ENCODE measurements at places on chromosomes 1 and 21.

DNA sequence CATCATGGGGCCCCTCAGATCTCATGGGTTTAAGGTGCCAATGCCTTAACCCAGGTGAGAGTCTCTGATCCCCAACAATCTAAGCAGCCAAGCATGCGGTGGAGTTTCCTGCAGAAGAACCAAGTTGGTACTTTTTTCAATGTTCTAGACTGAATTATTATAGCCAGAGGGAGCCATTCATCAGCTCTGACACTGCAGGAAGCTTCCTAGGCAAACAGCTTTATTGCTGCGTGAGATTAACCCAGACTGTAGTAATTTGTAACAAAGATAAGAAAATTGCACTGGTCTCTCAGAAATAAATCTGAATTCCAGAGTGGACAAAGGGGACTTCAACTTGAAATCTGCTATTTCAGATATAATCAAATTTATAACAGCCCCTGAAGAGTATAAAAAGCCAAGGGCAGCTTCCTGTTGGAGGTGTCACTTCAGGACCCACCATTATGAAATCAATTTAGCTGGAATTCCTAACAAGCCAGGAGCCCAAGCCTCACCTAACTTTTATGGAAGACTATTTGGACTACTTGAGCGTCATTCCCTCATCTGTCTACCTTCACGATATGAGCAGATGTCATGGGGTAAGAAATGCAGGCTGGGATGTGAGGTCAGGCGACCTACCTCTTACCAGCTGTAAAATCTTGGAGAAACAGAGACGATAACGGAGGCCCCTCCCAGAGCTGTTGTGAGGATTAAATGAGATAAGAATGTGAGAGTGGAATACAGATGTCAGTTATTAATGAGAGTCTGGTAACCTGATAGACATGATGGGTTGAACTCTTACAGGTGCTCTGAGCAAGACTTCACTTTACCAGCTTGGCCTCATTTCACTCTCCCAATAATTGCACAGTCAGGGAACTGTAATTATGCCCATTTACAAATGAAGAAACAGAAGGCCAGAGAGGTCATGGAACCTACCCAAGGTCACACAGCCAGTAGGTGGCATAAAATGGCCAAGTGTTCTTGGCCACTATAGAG is 135.1 kb downstream of the RRAGC start:
- no peak for DNase-seq

DNA sequence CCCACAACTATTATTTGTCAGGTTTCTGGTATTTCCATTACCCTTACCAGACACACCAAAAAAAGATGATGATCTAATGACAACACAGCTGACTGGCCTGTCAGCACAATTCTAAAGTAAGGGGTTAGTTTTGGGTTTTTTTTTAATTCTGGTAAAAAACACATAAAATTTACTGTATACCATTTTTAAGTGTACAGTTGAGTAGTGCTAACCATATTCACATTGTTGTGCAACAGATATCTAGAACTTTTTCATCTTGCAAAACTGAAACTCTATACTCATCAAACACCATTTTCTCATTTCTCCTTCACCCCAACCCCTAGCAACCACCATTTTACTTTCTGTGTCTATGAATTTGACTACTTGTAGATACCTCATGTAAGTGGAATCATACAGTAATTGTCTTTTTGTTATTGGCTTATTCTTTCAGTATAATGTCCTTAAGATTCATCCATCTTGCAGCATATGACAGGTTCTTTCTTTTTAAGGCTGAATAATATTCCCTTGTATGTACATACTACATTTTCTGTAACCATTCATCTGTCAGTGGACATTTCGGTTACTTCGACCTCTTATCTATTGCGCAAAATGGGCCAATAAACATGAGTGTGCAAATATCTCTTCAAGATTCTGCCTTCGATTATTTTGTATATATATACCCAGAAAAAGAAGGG is 29.8 kb downstream of the ARNT start:
- DNase-seq, result no peak

DNA sequence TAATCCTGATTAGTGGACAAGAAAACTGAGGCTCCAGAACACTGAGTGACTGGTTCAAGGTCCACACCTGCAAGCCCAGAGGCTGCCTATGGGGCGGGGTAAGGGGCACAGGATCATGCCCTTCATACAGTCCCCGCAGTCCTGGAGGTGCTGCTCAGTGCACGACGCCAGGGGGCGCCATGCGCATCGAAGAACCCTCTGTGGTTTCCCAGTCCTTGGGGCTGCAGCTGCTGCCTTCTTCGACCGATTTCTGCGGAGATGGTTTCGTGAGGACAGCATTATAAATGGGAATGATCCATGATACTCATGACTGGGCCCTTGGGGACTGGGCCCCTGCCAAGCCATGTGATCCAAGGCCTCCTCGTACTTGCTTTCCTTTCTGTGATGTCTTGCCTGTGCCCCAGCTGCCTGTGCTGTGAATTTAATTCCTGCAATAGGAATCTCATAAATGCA is 37.1 kb upstream of the ARHGEF10L start:
- peak; percentile 73 for DNase-seq

DNA sequence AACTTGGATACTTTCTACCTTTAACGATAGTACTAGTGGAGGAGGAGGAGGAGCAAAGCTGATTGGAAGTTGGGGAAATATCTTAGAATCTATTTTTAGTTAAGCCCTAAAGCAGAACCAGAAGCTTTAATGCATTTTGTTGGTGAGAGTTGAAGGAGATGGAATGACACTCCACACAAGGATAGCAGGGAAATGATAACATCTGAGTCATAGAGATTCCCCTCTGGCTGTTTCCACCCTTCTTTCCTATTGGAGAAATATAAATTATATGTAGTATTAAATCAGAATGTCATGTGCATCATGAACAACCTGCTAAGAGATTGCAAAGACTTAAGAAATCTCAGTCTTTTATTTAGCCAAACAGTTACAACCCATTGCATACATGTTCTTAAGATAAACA is 1357.7 kb downstream of the NCAM2 start:
- no peak for DNase-seq

DNA sequence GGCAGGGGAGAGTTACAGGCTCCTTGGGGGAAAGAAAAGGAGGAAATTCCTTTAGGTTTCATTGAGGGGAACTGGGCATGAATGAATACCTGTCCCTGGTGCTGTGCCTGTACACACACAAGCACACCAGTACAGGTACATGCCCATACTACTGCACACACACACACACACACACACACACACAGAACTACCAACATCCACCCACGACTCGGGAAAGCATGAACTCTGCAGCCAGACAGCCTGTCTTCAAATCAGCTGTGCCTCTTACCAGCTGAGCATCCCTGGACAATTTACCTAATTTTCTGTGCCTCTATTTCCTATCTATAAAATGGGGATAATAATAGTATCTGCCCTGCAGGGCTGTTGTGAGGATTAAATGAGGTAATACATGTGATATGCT is 7.2 kb upstream of the GRIK3 start:
- no peak for DNase-seq

DNA sequence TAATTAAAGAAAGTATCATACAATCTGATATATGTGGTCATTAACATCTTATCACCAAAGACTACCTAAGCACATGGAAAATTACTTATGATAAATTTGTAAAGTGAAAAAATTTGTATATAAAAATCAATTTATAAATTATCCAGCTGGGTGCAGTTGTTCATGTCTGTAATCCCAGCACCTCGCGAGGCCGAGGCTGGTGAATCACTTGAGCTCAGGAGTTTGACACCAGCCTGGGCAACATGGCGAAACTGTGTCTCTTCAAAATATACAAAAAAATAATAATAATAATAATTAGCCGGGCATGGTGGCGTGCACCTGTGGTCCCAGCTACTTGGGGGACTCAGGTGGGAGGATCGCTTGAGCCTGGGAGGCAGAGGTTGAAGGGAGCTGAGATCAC is 82.8 kb upstream of the SYT6 start:
- DNase-seq, result no peak

GRCh38 chr21:42425591-42425990 is 21.9 kb downstream of the UBASH3A start:
- no peak for DNase-seq

DNA sequence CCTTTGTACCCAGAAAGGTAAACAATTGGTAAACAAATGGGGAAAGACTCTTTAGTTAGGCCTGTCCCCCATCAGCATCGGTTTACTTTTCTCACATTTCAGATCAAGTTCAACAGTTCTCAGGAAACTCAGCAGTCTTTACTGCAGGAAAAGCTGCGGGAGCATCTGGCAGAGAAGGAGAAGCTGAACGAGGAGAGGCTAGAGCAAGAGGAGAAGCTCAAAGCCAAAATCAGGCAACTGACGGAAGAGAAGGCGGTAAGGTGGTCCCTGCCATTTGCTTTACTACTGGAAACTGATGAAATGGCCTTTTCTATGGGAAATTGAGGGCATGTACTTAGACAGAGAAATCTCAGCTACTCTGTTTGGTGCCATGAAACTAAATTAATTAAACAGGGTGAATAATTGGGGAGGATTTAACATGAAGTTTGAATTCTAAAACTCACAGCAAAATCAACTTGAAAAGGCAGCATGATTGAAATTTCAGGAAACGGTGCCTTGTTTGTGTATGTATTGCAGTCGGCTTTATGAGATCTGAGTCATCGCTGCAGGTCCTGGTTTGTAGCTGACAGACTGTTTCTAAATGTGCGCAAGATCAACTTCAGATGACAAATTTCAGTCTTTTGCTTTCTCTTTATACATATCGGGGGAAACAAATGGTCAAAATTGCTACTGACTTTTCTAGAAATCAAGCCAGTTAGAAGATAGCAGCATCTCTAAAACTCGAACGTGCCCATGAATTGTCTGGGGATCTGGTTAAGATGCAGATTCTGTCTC is 67.9 kb upstream of the EFHD2 start:
- DNase-seq, result no peak

DNA sequence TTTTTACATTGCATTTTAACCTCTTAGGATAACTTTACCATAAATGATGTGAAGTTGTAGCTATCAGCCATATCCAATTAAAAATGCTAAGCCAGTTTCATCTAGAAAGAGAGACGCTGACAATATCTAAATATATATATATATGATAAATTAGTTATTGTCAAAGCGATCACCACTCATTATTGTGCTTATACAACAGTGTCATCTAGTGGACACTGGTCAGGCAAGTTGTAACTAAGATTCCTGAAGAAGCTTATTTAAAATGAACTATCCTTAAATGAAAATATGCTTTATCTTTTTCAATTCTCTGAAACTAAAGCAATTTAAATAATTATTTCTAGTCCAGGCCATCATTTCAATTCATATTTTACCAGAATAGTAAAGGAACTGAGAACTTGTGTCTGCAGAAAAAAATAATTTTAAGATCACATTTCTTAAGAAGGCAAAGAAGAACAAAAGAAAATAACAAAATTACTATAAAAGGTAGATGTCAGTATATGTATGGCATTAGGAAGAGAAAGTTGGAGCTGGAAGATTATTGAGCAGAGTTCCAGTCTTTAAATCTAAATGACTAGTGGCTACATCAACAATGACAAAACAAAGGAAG is 193.3 kb upstream of the SNX7 start:
- peak; percentile 30 for DNase-seq
